ENCODE measurements at places on chromosomes 1 and 21.

DNA sequence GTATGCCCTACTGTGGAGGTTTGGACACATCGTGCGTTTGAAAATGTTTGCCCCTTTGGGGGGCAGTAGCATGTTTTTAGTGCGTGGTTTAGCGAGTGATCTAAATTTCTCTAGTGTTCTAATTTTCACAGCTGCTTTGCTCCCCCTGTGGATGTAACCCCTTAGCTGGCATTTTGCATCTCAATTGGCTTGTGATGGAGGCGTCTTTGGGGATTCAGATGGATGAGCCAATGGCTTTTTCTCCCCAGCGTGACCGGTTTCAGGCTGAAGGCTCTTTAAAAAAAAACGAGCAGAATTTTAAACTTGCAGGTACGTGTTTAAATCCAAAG, 836 bp downstream of the CDC7 start:
- DNase-seq = no peak

- no peak for DNase-seq
Observed at GRCh38 chr1:117821774-117822482, 107.5 kb downstream of the GDAP2 start.

GRCh38 chr21:20720623-20721022, 277.6 kb upstream of the NCAM2 start:
- no peak for DNase-seq

GRCh38 chr1:11515368-11516300, 36.7 kb downstream of the DISP3 start:
- DNase-seq = no peak

GRCh38 chr1:24558902-24559791, 3.3 kb downstream of the NCMAP start:
- no peak for DNase-seq

- DNase-seq = no peak
Observed at GRCh38 chr1:201885531-201886075, 3.1 kb upstream of the SHISA4 start.

GRCh38 chr1:228206582-228207351, 1.1 kb upstream of the OBSCN start:
- DNase-seq = no peak

DNA sequence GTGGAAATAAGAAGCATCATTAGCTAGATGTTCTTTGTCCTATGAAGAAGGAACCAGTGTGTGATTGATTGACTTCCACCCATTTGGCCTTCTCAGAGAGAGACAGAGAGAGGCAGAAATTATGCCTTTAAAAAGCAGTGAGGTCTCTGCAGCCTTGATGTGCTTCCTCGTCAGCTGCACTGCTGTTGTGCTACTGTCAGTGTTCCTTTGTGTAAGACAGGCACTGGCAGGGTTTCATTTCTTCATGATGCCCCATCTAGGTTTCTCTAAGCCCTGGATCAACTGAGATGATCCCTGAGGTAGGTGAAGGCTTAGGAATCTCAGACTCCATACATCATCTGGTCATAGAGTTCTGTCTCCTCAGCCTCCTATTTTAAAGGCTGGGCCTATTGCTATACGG, 34.9 kb downstream of the GPR3 start:
- DNase-seq = no peak

GRCh38 chr1:205642679-205643307, 11.0 kb upstream of the ELK4 start:
- no peak for DNase-seq

DNA sequence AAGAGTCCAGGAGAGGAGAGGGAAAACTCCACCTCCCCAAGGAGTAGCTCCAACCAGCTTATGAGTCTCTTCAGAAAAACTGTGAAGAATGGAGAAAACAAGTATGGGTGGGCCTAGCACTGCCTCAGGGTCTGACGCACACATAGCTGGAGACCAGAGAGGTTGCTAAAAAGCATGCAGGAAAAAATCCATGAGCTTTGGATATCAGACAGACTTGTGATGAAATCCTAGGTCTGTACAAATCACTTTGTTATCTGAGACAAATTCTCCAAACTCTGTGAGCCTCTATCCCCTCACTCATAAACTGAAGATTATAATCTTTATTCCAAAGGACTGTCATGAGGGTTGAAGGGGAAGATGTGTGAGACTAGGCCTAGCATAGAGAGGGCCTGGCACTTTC, 141.5 kb upstream of the FGGY start:
- no peak for DNase-seq

All from effector CD8-positive, alpha-beta T cell (primary cell).